T-helper 2 cell treated with Interferon-gamma antibody and Interleukin-4, amounts not matched to agents 5 μg/mL and 100 μg/mL, for 36 hours (primary cell): ENCODE measurements at places on chromosomes 2 and 18.

- DNase-seq, result no peak
These were observed 3.6 kb downstream of the SCLY start for GRCh38 chr2:238064376-238064775.

DNA sequence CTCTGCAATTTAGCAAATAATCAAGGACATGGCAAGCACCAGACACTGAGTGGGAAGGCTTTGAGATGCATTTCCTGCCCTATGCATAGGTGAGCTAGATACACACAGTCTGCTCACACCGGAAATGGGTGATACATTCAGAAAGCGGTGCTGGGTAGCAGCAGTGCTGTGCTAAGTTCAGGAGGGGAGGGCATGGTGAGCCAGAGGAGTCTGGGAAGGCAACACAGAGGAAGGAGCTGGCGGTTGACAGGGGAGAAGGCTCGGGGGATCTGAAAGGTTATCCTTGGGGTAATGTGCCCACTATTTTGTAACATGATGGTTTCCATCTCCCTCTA, 57.4 kb upstream of the EPAS1 start:
- DNase-seq, result peak; percentile 76

DNA sequence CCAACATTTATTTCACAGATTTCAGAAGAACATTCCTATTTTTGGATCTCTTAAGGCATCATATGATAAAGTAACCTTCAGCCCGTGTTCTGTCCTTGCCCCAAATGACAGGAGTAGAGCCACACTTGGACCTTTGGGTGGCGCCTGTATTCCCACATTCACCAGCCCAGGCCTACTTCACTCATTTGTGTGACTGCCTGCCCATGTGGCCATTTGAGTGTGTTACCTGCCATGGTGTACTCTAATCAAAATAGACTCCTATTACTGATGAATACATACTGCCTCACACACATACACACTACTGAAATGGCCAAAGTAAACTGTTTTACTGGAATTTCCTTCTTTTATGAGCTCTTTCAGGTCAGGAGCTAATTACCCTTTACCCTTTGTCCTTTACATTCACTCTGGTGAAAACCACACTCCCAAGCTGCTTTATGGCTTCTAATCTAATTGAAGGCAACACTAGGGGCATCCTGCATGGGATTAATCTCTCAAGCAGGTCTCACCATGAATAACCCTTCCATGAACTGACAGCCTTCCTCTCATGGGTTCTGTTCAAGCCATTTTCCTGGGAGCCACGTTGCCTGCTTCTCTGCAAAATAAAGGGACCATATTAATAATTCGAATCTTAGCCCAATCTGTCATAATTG, 271.0 kb upstream of the GALNT5 start:
- no peak for DNase-seq

GRCh38 chr2:148971547-148971946, 67.0 kb upstream of the LYPD6B start:
- no peak for DNase-seq

DNA sequence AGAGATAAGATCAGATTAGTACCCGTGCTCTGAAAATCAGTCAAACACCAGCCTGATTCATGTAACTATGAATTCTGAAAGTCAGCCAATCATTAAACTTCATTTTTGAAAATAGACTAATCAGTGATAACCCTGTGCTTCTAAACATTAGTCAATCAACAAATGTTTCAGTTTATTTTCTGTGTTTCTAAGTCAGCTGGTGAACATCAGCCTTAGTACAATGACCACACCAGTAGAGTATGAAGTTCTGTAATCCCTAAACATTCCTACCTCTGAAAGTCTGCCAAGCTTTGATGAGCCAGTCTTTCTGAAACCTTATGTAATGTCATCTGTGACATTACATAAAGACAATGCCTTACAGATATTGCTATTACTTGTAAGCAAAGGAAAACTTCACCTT, 807.4 kb upstream of the CRIM1 start:
- DNase-seq, result no peak

- no peak for DNase-seq
These were observed 79.7 kb downstream of the RRM2 start for GRCh38 chr2:10202131-10202665.

DNA sequence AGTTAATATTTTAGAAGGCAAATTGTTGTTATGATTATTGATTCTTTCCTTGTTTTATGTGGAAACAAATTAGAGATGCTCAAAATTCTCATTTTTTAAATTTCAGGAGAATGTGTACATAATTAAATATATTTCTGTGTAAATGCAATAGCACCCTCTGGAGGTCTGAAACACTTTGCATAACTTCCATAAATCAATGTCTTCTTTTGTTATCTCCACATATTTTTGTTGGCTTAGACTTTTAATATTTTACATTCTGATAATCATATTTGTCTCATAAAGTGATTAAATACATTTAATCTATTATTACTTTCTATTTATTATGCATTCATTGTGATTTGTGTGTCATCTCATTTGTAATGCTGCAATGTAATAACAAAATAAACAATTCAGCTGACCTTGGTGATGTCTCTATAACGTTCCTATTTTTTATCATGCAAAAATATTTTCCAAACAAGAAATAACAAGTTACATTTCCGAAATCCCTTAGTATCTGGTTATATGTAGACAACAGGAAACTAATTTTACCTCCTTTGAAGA, 201.8 kb upstream of the GALNT5 start:
- no peak for DNase-seq

- peak; percentile 46 for DNase-seq
These were observed at the start of gene VAMP8 for GRCh38 chr2:85577386-85578242. Gene VAMP8 (plus strand): TSS chr2:85577586. CDS start chr2:85577647, 61 bp downstream.

- no peak for DNase-seq
These were observed 88.9 kb upstream of the CYP26B1 start for GRCh38 chr2:72236445-72237067.

GRCh38 chr2:9984217-9984739, 32.8 kb downstream of the GRHL1 start:
- DNase-seq, result no peak
